ENCODE measurements at places on chromosomes 11 and 22.

DNA sequence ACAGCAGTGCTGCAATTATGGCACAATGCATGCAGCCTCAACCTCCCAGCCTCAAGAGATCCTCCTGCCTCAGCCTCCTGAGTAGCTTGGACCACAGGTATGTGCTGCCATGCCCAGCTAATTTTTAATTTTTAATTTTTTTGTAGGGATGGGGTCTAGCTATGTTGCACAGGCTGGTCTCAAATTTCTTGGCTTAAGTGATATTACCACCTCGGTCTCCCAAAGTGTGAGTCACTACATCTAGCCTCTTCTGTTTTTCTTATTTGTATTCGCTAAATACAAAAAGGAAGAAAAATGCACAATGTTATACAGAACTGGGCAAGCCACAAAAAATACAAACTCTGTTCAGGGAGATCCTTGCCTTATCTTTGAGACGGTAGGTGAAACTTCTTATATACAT is 62.1 kb downstream of the DDI1 start:
- no peak for DNase-seq

GRCh38 chr22:36881504-36882245 is 20.9 kb downstream of the NCF4 start:
- no peak for DNase-seq

GRCh38 chr11:124174001-124174583 is 9.1 kb upstream of the OR10D3 start:
- DNase-seq, result no peak

- DNase-seq, result no peak
These were observed 94.5 kb upstream of the FGF3 start for GRCh38 chr11:69913591-69914285.

- DNase-seq, result no peak
These were observed 3.1 kb downstream of the TRAPPC4 start for GRCh38 chr11:119021631-119022030.

DNA sequence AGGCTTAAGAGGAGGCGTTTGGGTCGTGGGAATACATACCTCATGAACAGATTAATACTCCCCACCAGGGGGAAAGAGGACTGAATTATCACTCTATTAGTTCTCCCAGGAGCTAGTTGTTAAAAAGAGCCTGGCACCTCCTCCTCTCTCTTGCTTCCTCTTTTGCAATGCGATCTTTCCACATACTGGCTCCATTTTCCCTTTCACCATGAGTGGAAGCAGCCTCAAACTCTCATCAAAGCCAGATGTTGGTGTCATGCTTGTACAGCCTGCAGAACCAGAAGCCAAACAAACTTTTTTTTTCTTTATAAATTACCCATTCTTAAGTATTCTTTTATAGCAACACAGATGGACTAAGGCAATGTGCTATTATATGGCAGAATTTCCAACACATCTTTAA is 258.5 kb downstream of the FAM76B start:
- DNase-seq, result no peak
